ENCODE measurements at places on chromosomes 2 and 18. TPM values are rescaled to one million over a fixed set of nuclear protein-coding genes. Genes with fewer than 3 reads are reported as not detected.

GRCh38 chr2:82825410-82826090 is 1633.5 kb downstream of the SUCLG1 start:
- no peak overlapping the region for H3K27ac ChIP-seq
- H3K27me3 ChIP-seq, result no peaks in the 10 kb centered on the region
- DNase-seq, result no peak
- no peaks in the 10 kb centered on the region for H3K4me1 ChIP-seq

- H3K4me1 ChIP-seq, result peaks cover 7% of the 10 kb centered on the region
- H3K27me3 ChIP-seq, result peaks cover 5% of the 10 kb centered on the region
- no peaks in the 10 kb centered on the region for H3K36me3 ChIP-seq
Measured at GRCh38 chr2:66730441-66730840, 295.5 kb downstream of the MEIS1 start.

POTEF gene
- total RNA-seq, result not detected

OBSL1 gene
- total RNA-seq, result 38.7 TPM

DNAJC5G gene
- total RNA-seq, result not detected

GRCh38 chr18:79935098-79935480 is 16.4 kb downstream of the SLC66A2 start:
- H3K36me3 ChIP-seq, result no peaks in the 10 kb centered on the region
- peak; percentile 11 for DNase-seq
- H3K27ac ChIP-seq, result no peak overlapping the region
- H3K27me3 ChIP-seq, result no peaks in the 10 kb centered on the region
- peaks cover 12% of the 10 kb centered on the region for H3K4me1 ChIP-seq
